Panc1 (cell line): ENCODE measurements at places on chromosomes 1 and 21. TPM values are rescaled to one million over a fixed set of nuclear protein-coding genes. Genes with fewer than 3 reads are reported as not detected.

Gene KIF17
- total RNA-seq = 3.9 TPM

DNA sequence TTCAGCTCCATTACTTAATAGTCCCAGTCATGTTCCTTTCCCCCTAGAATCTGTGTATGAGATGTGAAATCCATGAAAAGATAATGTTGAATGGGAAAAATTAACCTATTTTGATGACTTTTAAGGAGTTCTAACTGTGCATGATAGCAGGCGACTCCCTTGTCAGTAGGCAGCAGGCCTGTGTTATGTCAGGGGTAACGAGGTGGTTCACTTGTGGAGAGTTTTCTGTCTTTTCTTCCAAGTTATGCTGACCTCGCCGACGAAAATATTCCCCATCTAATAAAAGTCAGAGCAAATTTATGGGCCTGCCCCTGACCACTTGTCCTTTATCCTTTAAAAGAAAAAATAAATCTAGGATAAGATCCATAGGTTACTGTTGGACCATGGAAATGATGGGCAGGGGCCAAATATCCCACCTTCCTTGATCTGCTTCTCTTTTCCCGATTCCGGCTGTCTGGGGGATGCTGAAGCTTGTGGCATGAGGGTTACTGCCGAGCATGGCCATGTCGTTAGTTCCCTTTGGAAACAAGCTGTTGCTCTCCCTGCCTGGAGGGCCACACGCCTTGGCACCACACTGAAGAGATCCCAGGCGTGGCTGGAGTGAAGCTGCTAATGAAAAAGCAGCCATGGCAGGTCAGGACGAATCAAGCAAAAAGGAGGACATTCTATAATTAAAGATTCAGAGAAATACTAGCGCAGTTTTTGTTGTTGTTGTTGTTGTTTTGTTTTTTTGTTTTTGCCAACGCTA is 93.8 kb downstream of the ROR1 start:
- no peak for DNase-seq

GRCh38 chr21:34766862-34767261 is 98.1 kb downstream of the CLIC6 start:
- no peak for DNase-seq

DNA sequence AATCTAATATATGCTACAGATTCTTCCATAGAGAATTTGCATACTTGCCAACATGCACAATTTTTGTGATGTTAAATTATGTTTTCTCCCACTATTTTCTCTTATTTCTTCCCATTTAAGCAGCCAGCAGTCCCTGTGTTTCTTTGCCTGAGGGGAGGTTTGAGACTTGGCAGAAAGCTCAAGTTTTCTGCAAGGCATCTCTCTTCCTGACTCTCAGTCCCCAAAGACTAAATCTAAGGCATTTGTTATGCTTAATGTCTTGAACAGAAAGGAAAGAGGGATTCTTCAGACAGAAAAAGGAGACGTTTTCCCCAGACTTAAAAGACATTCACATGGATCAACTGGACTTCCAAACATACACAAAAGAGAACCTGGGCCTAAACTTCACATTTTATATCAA is 354.4 kb downstream of the RYR2 start:
- DNase-seq = no peak

Gene S100A13
- 111 TPM for total RNA-seq

GRCh38 chr1:6686294-6686693 is 15.3 kb downstream of the DNAJC11 start:
- no peak for DNase-seq

Gene PTGS2
- not detected for total RNA-seq

Gene HSD3B1
- not detected for total RNA-seq

DNA sequence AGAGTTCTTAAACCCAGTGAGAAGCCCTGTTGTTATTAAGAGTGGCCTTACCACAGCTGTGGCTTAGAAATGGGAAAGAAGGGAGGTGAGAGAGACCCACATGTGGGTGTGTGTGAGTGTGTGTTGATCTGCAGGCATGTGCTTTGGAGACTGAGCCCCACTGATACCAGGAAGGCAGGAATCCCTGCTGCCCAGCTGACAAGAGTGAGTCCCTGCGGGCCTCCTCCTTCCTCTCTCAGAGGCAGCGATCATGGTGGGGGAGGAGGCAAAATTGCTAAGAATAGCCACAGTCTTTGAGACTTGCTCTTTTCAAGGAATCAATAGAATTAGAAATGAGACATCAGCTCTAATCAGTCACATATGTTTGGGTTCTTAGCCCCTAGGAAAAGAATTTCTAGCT is 87.0 kb upstream of the WARS2 start:
- DNase-seq = no peak

GRCh38 chr1:233448109-233448689 is 120.7 kb downstream of the MAP3K21 start:
- no peak for DNase-seq

GRCh38 chr1:30321246-30321910 is 402.0 kb downstream of the MATN1 start:
- DNase-seq = no peak

DNA sequence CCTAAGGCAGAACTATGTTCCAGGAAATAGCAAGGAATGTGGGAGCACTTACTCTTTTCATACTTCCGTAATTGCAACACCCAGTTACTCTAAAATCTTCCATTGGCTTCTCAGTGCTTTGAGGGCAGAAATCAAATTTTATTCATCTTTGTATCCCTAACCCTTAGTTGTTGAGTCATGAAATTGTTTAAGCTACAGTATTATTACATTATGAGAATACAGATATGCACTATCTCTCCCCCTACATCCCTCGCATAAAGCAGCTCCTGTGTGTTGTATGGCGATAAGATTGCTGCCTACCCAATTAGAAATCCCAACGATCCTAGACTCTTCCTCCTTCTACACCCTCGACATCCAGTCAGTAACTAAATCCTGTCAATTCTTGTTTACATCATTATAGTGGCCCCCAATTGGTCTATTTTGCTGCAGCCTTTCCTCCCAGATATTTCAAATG is 2.6 kb downstream of the AIDA start:
- no peak for DNase-seq

DNA sequence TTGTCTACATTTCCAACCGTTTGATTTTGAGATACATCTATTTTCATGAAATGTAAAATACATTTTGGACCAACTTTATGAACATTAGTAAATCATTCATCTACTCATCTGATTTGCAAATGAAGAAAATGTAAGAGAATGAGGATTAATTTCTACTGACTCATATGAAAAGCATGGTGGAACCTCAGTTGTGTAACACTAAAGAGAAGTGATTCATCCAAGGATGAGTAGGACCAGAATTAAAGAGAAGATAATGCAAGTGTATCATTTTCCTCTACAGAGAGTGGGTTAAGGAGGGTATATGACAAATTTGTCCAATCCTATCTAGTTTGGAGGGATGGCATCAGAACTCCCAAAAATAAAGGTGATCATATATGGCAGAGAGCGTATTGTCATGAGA is 1967.6 kb downstream of the MRPL39 start:
- no peak for DNase-seq

DNA sequence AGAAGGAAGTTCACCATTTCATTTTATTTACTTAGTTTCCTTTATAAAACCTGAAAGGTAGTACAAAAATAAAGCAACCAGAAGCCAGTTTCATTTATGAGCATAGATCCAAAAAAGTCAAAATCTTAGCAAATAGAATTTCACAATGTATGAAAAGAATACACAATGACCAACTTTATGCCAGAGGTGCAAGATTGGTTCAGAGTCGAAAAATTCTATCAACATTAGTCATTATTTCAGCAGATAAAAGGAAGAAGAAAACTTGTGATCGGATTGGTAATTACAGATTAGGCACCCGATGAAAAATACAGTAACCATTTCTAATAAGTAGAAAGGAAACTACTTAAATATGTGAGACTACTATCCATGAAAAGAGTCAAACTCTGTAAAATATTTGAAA is 89.1 kb downstream of the ITSN1 start:
- DNase-seq = no peak

- DNase-seq = no peak
Measured at GRCh38 chr1:33321178-33321577, 280 bp upstream of the A3GALT2 start.

Gene CAPN9
- not detected for total RNA-seq

DNA sequence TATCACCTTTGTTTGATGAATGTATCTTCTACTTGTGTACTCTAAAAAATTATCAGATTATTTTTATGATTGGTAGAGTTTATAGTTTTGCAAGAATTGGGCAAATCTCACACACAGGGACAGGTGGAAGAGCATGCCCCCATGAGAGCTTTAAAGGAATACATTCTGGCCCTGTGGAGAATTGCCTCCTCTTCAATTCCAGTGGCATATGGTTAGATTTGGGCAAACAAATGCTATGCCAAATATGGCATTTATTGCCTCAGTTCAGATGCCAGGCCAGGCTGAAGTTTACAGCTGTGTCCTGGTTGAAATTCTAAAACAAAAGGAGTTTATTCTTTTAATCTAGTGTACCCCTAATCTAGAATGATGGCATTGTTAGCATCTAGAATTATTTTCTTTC is 162.4 kb upstream of the CACYBP start:
- DNase-seq = no peak

- DNase-seq = no peak
Measured at GRCh38 chr1:184494929-184495328, 108.1 kb downstream of the C1orf21 start.

DNA sequence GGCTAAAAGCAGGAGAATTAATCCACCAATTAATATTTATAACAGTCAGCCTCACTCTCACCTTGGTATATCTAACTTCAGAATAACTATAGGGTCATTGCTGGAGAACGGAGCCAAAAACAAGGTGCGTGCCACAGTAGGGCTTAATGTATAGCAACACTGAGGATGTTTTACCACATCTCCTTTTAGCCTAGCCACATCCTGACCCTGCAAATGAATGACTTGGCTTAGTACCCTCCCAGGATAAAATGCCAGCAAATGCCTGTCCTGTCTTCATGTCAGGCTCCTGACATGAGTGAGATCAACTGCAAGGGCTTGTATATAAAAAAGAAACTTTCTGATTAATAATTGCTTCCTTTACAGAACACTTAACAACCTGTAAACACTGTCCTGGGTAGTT is 2.7 kb upstream of the CDC42BPA start:
- no peak for DNase-seq

- DNase-seq = no peak
Measured at GRCh38 chr21:29233256-29233546, 65.5 kb upstream of the BACH1 start.

- no peak for DNase-seq
Measured at GRCh38 chr1:203082571-203083462, 3.0 kb downstream of the MYOG start.

- DNase-seq = peak; percentile 20
Measured at GRCh38 chr21:16587141-16587581, 857.4 kb downstream of the USP25 start.

Gene KCNK2
- 0.28 TPM for total RNA-seq

DNA sequence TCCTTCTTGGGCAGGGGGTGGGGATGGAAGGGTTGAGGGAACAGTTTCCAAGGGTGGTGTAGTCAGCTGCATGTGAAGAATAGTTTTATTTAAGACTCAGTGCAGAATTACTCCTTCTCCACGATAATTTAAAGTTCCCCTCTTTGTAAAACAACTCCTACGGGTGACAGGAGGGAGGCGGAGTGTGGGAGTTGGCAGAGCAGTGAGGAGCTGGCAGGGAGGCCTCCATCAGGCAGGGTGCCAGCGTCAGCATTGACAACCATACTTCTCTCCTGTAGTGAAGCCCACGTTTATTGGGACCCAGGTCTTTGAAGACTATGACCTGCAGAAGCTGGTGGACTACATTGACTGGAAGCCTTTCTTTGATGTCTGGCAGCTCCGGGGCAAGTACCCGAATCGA is 93.8 kb downstream of the MTR start:
- no peak for DNase-seq

- DNase-seq = no peak
Measured at GRCh38 chr1:196594700-196595099, 13.5 kb downstream of the KCNT2 start.

- DNase-seq = no peak
Measured at GRCh38 chr1:22154626-22155025, 11.7 kb upstream of the WNT4 start.

Gene RIMKLA
- total RNA-seq = 13.6 TPM

GRCh38 chr1:189706594-189706993 is 771.1 kb downstream of the BRINP3 start:
- DNase-seq = no peak

- no peak for DNase-seq
Measured at GRCh38 chr21:42562816-42563215, 49.2 kb downstream of the SLC37A1 start.

GRCh38 chr1:4488018-4488417 is 166.4 kb upstream of the AJAP1 start:
- DNase-seq = no peak

DNA sequence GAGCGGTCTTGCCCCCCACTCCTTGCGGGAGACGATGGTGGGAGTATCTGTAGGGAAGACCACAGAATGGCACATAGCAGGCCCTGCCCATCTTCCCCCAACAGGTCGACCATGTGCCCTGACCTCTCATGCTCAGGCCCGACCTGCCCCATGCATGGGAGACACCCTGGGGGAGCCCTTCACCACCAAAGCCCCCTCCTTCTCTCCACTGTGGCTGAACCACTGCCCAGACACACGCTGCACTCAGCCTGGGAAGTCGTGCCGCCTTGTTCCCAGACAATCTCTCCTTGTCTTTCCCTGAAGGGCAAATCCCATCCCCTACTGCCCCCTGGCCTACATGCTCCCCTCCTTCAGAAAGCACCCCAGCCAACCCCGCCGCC is 5.5 kb downstream of the PGLYRP3 start:
- DNase-seq = no peak

- DNase-seq = no peak
Measured at GRCh38 chr1:226711976-226712741, 26.9 kb downstream of the ITPKB start.

Gene TMEM81
- 4.0 TPM for total RNA-seq

DNA sequence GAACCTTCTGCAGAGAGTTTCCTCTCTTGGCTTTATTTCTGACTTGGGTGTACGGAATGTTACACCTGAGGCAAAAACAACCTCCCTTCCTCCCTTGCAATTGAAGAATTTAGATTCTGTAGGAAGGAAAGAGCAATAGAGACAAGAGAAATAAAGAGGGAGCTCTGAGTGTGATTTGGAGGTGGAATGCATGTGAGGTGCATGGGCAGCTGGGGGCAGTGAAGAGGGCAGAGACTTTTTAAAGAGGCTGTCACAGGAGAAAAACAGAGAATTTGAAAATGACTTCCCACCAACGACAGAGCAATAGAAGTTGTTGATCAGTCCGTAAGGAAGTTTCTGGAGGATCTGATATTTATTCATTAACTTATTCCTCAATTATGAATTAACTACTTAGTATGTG is 172.0 kb upstream of the B3GALT2 start:
- DNase-seq = no peak

DNA sequence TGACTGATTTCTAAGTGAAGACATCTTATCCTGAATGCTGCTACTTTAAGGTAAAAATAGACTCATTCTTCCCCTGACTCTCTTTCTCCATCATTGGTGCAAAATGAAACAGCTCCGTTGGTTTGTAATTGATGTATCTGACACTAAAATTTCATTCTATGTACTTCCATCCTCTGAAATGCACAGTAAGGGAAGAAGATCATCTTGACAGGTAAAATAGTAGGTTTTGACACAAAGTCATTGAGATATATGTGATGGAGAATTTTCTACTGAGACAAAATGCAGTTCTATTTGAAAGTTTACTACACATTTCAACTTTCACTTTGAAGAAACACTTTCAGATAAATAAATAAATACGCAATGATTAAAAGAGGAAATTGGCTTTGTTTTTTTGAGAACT is 348.9 kb downstream of the SMYD3 start:
- DNase-seq = no peak

Gene PADI2
- total RNA-seq = 507 TPM

GRCh38 chr1:17434016-17434415 is 5.5 kb downstream of the RCC2 start:
- no peak for DNase-seq

Gene DOP1B
- 31.0 TPM for total RNA-seq
